Occipital lobe (tissue), 3 donors: ENCODE measurements at places on chromosomes 4 and X. TPM values are rescaled to one million over a fixed set of nuclear protein-coding genes. Genes with fewer than 3 reads are reported as not detected.

GRCh38 chr4:60589425-60589824, 610.7 kb upstream of the ADGRL3 start:
- no peak for DNase-seq

DNA sequence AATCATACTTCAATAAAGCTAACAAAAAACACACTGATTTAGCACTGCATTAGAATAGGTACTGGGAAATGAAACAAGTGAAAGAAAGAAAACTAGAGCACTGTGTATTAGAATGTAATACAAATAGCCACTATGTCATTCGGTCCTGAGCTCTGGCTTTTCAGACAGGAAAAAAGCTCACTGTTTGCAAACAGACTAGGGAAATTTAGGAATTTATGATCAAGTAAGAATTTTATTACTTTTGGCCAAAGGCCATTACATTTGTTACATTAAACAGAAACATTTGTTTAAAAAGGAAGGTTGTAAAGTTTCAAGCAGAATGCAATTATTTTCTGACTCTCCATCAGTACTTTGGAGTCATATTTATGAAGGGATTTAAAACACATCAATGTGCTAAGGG, 68.7 kb downstream of the KLHL8 start:
- no peak for DNase-seq

F8A3 gene
- total RNA-seq = 1.6 TPM

KLF8 gene
- 20.4 TPM for total RNA-seq

- no peak for DNase-seq
Observed at GRCh38 chr4:1864076-1865008, 6.9 kb upstream of the NSD2 start.

NR3C2 gene
- 10.9 TPM for total RNA-seq

PWWP3B gene
- total RNA-seq = 1.4 TPM

GRCh38 chrX:2486476-2487133, 14.2 kb downstream of the DHRSX start:
- no peak for DNase-seq
